Nucleus accumbens (tissue), 56 donors: ENCODE measurements at places on chromosomes 3 and 15.

DNA sequence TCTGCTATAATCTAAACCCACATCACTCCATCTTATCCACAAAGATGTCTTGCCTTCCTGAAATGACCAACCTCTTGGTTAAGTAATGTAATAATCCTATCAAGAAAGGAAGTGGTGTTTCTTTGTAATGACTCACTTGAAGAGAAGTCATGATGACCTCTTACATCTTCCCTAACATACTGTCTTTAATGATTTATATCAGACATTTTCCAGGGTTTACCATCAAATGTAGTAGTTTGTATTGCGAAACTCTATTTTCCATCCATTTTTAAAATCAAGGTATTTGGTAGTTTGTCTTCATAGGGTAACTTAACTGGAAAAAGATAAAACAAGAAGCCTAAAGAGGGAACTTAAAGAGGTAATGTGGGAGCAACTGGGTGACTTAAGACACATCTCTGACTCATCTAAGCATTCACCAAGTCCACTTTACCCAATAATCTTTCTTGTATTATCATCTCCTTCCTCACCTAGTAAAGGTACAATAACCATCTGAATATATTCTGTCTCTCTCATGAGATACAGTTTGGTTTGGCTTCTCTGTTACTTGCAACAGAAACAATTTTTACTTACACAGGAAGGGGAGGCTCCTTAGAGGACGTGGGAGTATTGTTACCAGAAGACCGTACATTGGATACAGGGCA lies 5.7 kb upstream of the MAPK6 start:
- DNase-seq = no peak

DNA sequence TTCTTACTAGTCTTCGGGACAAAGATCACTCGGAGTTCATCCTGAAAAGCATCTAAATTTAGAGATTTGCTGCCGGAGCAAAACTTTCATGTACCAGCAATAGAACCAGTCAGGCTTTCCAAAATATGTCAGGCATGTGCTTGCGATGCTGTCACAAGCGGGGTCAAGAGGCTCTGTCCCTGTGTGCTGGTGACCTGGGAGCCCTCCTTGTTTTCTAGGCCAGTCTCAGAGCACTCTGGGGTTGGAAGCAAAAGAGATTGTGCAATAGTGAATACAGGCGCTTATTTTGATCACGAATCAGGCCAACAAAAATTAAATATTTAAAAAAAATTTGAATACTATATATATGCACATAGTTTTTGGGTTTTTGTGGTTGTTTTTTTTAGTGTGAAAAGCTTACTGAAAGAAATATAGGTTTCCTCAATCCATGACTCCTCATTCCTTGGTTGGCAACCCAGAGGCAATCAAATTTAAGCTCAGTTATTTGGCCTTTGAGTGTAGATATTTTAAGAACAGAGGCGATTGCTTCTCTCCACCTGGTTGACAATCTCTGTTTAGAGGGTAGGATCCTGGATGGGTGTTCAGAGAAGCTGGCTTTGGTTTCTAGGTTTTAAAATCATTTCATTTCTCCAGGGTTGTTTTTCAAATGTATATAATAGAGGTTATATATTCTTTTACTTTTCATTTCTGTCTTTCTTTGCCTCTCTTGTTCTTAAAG lies 8.4 kb upstream of the KLHL24 start:
- DNase-seq = no peak

DNA sequence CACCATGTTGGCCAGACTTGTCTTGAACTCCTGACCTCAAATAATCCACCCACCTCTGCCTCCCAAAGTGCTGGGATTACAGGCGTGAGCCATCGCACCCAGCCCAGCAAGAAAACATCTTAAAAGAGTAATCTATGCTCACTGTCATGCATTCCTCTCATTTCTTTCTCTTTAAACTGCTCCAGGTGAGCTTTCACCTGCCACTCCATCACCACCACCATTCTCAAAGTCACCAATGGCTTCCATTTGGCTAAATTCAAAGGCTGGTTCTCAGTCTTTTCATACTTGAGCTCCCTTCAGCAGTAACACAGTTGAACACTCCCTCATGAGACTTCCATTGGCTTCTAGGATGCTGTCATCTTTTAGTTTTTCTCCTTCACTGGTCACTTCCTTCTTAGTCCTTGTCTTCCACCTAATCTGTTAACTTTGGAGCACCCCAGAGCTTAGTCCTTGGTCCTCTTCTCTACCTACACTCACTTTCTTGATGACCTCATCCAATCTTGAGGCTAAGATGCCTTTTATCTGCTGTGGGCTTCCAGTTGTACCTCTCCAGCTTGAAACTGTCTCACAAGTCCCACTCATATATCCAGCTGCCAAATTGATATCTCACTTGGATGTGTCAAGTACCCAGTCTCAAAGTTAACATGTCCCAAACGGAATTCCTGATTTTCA lies 27.0 kb upstream of the ESYT3 start:
- DNase-seq = no peak

GRCh38 chr15:80317389-80318182 lies 65.6 kb upstream of the CTXND1 start:
- DNase-seq = no peak

DNA sequence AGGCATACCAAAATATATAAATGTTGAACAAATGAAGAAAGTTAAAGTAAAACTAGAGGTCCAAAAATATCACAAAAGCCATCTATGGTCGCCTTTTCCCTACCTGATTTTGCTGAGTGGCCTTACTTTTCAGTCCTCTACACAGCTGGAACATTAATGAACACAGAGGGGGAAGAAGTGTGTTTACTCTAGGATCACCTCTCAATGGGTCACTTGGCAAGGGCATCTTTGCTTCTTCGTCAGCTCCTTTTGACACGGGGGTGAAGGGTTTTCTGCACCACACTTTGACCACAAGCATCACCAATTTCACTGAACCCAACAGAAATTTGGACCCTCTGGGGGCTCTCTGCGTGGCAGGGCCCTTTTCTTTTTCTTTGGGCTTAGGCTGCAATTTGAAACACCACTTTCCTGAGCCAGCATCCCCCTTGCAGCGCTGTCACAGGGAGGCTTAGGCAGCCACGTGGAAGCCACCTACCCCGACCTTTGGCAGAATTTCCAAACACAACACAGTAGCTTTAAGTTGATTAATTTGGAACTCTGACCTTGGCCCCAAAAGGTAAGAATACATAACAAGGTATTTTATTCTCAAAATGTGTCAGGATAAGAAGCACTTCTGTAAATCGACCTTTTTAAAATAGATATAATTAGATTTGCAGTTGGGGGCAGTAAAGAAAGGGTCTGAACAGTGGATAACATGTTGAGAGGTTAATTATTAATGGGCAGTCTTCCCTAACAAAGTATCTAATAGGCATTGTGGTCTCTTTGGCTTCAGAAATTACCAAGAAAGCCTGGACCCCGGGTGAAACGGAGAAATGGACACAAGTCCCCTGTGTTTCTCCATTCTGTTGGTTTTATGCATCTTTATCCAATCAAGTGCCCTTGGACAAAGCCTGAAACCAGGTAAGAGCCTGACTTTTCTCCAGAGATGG lies at the start of gene LIPC:
TSS of gene LIPC (plus strand) at position 771 of the 929 bp plus-strand sequence. CDS start at position 813, 42 bp downstream.
- no peak for DNase-seq
